NCI-H187 treated with DMSO at 0.1 percent for 48 hours (cell line): ENCODE measurements at places on chromosomes 5 and 9.

DNA sequence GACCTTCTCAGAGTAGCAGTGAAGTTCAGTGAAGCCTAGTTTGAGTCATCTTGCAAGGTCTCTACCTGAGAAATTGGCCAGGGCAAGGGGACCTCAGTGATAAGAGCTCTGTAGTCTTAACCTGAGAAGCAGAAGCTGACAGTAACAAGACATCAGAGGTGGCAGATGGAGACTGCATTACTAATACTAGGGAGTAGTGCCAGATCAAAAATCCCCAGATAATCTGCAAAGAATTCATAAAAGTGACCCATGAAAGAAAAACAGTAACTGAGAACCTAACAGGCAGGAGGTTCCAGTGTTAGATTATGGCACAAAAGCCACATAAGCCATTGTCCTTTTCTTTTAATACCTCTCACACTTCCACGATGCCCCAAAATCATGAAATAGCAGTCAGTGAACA is 175.5 kb downstream of the MUSK start:
- no peak for DNase-seq

GRCh38 chr9:93255994-93256877 is 72.3 kb downstream of the WNK2 start:
- DNase-seq, result no peak

DNA sequence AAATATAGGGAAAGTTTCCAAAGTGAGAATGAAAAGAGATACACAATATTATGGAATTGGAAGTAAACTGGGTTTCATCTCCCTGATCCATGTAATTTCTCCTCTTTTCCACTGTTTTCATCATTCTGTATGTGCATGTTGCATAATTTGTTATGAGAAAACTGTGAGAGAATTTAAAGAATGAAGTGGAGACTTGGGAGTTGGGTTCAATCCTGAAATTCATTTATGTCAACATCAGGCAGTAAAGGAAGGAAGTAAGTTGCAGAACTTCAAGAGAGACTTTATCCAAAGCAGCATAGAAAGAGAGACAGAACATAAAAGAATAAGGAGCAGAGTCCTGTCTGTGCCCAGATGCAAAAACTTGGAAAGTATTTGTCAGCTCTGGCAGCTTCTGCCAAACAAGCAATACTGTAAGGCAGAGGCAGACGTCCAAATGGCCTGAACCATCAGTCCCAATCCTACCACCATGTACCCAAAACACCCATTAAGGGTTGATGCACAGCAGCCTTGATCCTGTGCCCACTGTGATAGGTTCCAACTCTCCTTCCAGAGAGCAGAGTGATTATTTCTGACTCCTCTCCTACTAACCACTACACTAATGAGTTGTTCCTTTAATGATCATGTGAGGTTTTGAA is 425.3 kb upstream of the CDH6 start:
- no peak for DNase-seq

DNA sequence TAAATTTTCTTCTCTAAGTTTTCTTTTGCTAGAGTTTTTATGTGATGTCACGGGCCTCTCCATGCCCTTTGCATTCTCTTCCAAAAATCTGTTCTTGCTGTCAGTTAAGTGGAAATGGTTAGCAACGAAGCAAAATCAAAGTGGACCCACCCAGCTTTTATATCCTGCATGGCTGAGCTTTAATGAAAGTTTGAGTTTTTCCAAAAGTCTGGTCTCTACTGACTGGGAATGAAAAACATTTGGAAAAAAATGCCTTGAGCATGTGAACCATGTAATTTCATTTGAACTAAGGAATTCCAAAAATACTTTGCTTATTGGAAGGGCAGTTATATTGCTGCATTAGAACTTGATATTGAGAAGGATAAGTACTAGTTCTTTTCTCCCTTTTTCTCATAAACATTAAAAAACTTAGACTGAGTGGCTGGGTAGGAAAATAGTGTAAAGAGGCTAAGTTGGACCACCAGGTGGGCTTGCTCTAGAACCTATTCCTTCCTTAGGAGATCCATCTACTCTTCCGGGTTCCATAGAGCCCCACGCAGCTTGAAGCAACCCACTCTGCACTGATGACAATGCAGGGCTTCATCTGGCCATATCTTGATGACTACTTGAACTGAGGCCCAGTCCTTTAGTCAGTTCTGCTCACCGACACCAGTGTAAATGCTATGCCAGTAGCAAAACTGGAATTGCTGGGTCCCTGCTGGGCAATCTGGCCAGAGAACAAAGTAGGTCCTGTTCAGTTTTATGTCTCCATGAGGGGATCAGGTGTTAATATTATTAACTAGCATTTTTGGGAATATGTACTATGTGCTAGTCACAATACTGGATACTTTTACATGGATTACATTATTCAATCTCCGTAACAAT is 17.4 kb upstream of the RIC1 start:
- DNase-seq, result no peak

DNA sequence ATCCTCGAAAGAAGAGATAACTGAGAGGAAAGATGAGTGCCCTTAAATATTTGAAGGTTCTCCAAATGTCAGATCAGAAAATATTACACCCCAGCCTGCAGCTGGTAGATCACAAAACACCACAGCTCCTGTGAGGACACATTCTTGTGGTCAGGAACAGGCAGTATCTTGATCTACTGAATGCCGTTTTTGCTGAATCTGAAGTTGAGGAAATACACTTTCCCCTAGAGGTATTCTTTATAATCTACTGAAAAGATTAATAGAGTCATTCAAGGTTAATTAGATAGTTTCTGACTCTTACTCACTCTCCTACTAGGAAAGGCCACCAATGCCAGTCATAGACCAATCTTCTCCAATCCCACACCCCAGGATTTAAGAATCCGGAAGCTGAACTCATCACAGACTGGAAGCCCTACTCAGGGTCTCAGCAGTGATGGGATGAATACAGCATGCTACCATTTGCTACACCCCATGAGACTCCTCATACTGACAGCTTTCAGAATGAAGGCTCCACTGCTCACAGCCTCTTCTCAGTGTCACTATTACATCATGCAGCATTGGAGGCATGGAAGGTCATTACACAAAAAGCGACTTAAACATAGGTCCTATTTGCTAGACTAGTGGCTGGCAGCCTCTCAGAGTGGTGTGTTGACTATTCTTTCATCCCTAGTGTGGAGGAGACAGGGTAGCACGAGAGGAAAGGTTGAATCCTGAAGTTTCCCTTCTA is 143.9 kb upstream of the SLC1A3 start:
- DNase-seq, result no peak

GRCh38 chr5:170327168-170327567 is 29.6 kb upstream of the LCP2 start:
- DNase-seq, result no peak

DNA sequence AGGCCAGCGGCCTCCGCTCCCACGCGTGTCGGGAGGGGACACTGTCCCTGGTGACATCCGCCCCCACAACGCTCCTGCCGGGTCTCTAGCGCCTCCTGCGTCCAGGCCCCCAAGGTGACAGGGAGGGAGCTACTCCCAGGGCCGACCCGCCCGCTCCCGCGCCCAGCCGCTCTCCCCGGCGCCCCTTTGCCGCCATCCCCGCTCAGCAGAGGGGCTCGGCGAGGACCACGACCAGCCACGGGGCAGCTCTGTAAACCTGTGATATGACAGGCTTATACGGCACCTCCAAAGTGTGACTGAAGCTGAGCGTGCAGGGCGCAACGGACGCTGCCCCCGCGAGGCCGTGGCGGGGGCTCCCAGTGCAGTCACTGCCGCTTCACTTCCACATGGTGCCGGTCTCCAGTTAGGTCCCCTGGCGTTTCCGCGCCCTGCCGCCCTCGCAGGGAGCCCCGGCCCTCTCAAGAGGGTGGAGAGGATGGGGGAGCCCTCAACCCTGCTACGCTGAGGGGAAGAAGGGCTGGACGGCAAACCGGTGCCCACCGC is 978 bp upstream of the ADCY2 start:
- no peak for DNase-seq

DNA sequence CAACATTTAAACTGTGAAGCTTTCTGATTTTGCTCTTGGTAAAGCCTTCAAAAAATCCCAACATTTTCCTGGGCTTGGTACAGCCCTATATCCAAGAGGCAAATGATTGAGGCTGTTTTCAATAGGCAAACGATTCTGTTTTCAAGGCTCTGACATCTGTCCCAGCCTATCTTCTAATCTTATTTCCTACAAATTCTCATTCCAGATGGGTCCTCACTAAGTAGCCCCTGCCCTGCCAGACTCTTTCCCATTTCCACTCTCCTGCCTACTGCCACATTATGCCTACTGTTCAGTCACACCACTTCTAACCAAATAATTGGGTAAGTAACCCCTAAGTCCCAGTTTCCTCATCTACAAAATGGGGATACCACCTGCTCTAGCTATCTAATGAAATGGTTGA is 3.5 kb downstream of the GBA2 start:
- DNase-seq, result no peak

DNA sequence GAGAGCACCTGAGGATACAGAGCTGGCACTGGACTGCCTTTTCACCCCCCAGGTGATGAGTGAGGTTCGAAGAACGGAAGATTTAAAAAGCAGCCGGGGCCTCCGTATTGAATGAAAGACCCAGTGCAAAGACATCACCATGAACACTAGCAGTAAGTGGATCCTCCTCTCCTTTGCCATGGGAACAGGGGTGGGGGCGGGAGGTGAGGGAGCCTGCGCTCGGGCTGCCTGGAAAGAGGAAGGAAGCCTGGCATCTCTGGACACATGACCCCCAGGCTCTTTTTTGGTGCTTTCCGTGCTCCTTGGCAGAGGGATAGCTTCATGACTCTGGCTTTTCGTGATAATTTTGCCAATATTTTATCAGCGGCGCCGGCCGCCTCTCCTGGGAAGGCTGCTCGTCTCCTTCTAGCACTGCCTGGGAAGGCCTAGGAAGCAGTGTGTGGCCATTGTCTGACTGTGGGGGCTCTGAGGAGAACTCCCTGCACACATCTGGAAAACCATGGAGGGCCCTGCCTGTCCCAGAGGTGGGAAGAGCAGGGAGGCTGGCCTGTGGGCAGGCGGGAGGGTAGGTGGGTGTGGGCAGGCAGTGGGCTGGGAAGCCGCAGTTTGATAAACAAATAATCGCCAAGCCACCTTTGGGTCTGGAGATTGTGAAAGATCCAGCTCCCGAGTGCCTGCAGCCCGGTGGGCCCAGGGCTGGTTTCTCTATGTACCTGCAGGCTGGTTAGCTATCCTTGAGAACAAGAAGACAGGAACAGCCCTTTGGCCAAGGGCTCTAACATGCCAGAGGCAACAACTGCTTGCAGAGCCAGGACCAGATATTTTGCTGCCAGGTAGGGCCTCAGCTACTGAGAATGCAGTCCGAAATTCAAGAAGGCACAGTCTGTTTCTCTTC is 911 bp downstream of the ABLIM3 start:
- DNase-seq, result peak; percentile 18

GRCh38 chr9:34452568-34452967 is 5.8 kb downstream of the FAM219A start:
- no peak for DNase-seq

DNA sequence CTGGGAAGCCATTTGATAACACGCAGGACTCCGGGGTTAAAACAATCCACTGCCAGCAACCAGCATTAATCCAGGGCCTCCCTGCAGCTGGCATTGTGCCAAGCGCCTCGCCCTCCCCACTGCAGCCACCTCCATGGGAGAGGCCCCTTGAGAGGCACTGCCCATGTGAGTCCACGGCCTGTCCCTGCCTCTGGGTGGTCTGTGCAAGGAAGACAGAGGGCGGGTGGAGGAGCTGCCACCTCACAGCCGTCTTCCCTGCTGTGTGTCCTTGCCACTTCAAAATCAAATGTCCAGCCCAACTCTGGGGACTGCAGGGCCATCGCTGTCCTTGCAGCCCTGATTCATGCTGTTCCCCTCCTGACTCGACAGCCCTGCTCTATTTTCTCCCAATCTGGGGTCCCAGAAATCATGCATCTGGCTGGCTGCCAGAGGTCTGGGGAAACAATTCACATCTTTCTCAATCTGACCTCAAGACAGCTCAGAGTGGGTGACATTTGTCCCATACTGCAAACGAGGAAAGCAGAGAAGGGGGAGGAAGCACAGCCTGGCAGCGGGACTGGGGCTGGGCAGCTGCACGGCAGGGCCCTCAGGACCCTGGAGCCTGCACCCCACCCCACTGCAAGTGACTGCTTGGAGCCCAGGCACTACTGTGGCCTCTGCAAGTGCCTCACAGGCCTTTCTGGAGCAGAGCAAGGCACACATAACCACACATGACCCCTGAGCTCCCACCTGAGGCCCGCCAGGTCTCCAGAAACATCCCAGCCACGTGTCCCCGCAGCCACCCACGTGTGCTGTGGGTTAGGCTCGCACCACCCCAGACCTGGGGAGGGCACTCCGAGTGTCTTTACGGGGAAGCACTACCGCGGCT is 15.7 kb downstream of the BRD3OS start:
- DNase-seq, result no peak

DNA sequence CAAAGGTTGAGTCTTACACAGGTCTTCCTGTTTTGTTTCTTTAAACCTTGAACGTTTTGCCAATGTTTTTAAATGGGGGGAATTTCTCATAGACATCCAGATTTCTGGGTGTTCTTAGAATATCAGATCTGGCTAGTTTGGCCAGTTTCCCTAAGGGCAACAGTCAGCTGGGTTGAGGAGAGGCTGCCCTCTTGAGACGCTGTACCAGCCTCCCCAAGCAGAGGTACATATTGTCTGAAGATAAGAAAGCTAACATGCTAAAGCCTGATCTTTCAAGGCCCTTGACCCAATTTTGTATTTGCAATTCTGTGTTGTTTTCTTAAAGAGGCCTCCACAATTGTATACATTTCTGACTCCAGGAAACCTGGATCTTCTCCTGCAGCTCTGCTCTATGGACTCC is 21.9 kb upstream of the SH3GL2 start:
- no peak for DNase-seq
